ENCODE measurements at places on chromosomes 3 and 15.

DNA sequence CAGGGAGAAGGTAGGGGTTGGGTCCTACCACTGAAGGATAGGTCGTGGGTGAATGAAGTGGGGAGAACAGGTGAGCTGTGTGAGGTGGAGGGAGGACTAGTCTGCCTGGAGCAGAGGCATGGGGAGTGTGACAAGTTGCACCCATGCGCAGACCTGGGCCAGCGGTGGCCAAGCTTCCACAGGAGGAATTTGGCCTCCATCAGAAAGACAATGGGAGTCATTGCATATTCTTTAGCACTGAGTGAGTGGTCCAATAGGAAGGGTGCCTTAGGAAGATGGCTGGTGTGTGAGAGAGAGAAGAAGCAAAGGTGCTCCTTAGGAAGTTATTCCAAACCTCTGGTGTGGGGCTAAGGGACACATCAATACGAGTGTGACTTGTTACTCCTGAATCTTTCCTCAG lies 191.1 kb downstream of the KCNAB1 start:
- no peak for DNase-seq

GRCh38 chr3:81716870-81717509 lies 44.5 kb downstream of the GBE1 start:
- DNase-seq, result no peak

- no peak for DNase-seq
These were observed 20.3 kb upstream of the ADAMTS7 start for GRCh38 chr15:78831229-78832207.

- DNase-seq, result no peak
These were observed 45.7 kb upstream of the RAB6B start for GRCh38 chr3:133941415-133941821.

DNA sequence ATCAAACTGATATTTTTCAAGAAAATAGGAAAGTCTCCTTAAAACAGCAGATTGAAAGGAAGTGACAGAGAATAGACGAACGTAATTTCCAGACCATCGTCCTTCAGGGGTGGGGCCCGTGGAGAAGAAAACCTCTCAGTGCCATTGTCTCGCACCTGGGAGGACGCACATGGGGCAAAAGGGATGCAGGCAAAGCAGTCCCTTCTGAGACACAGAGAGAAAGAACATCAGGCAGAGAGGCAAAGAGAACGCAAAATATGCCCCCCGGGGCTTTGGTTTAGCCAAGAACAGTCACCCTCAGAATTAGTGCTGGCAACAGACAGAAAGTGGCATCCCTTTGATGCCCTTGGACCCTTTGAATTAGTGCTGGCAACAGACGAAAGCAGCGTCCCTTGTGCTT lies 37.0 kb downstream of the MUC20 start:
- no peak for DNase-seq

DNA sequence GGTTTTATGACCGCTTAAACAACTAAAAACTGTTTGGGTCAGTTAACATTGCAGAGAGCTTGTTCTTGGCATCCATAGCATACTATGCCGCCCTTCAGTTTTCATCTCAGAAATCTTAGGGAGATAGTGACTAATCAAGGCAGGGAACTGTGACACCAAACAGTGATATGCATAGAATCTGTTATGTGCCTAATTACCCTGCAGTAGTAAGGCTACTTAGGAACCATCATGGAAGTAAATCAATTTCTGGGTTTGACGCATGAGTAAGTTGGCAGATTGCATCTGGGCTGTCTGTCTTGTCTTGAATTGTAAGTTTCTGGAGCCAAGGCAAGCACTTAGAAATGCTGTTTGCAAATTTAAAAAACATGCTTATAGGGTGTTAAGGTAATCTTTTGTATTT lies 22.5 kb downstream of the KCTD6 start:
- no peak for DNase-seq

DNA sequence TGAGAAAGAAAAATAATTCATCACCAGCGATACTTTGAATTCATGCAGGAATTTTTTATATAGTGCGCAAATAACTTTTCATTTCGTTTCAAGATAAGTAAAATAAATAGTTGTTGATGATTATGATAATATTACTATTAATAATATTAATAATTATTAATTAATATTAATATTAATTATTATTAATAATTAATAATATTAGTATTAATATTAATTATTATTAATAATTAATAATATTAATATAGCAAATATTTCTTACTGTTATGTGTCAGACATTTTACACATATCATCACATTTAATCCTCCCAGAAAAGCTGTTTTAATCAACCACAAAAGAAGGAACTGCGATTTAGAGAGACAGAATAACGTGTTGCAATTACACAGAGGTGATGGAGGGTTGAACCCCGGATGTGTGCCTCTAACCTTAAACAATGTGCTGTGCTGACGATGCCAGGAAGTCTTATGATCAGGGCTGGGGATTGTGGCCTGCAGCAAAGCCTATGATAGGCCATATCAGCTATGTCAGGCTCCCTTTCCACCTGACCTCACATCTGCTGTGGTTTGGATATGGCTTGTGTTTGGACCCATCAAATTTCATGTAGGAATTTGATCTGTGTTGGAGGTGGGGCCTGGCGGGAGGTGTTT lies 263.5 kb upstream of the NR2F2 start:
- DNase-seq, result no peak

GRCh38 chr3:143443851-143444331 lies 324.3 kb downstream of the CHST2 start:
- no peak for DNase-seq

- DNase-seq, result no peak
These were observed 24.7 kb upstream of the TIPARP start for GRCh38 chr3:156649681-156650080.

- DNase-seq, result no peak
These were observed 5.3 kb upstream of the BLOC1S6 start for GRCh38 chr15:45581919-45582318.

DNA sequence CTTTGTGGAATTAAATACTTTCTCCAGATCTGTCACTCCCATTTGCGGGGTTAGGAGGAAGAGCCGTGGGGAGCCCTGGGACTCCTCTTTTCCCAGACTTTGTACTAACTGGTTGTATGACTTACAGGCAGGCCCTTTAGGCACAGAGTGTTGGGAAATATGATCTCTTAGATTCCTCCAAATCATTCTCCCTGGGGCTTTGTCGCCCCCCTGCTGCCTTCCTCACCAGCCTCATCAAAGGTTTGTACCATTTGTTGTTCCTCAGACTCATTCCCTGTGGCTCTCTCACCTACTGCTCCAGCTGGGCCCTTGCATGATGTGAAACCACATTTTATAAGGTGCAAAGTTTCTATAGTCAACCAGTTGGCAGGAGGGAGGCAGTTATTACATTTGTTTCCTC lies 56.4 kb downstream of the CRYGS start:
- no peak for DNase-seq

DNA sequence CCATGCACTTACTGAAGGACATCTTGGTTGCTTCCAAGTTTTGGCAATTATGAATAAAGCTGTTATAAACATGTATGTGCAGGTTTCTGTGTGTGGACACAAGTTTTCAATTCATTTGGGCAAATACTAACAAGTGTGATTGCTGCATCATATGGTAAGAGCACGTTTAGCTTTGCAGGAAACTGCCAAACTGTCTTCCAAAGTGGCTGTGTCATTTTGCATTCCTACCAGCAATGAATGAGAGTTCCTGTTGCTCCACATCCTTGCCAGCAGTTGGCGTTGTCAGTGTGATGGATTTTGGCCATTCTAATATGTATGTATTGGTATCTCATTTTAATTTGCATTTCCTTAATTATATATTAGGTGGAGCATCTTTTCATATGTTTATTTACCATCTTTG lies 280.1 kb downstream of the SV2B start:
- no peak for DNase-seq

GRCh38 chr15:59200560-59200959 lies 6.1 kb upstream of the LDHAL6B start:
- DNase-seq, result no peak

GRCh38 chr3:138114431-138114918 lies 933 bp downstream of the DZIP1L start:
- DNase-seq, result no peak

- DNase-seq, result no peak
These were observed 3.9 kb downstream of the GATA2 start for GRCh38 chr3:128488991-128489673.

DNA sequence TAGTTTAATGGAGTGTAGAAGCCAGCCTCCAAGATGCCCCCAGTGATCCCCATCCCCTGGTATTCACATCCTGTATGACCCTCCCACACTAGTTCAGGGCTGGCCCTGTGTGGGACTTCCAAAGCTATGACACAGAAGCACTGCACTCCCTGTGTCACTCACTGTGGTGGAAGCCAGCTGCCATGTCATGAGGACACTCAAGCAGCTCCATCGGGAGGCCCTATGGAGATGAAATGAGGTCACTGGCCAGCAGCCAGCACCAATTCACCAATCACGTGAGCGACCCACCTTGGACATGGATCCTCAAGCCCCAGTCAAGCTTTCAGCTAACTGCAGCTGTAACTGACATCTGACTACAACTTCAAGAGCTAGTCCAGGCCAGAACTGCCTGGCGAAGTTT lies 3.9 kb upstream of the ACAN start:
- DNase-seq, result no peak

DNA sequence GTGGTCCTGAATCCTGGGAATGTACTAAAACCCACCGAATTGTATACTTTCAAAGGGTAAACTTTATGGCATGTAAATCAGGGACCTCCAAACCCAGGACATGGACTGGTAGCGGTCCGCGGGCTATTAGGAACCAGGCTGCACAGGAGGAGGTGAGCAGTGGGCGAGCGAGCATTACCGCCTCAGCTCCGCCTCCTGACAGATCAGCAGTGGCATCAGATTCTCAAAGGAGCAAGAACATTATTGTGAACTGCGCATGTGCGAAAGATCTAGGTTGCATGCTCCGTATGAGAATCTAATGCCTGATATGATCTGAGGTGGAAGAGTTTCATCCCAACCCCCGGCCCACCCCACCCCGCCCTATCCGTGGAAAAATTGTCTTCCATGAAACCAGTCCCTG lies 22.2 kb downstream of the HEG1 start:
- DNase-seq, result no peak

GRCh38 chr3:158420654-158421396 lies 150.2 kb upstream of the MLF1 start:
- DNase-seq, result no peak

DNA sequence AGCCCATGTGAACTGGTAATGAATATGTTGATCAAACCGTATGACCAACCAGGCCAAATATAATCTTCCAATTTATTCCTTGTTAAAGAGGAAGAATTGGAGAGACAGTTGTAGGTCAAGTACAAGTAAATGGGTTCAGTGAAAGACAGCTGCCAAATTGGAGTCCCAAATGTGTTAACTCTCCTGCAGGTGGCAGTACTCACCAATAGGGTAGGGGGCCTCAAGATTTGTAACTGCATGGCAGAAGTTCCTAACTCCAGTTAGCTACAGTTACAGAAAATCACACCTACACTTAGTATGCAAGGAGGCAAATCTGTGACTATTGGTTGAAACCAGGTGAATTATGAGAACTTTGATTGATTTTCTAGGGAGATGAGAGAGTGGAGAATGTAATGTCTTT lies 278.0 kb downstream of the ZBBX start:
- DNase-seq, result no peak

DNA sequence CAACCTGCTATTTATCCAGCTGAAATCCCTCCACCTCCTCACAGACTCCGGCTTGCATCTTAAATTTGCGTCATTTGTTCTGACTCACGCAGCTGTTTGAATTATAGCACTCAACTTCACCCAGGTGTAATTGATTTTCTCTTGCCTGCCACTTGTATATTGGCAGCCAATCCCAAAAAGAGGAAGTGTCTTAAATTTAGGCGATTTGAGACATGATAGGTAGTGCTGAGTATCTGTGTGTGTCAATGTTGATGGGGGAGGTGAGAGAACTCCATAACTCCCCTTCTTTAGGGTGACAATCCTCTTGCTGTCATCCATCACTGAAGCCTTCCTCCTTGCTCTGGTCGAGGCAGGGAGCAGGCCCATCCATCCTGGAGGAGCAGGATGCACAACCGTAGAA lies 77.2 kb upstream of the TPRG1 start:
- DNase-seq, result no peak

- DNase-seq, result no peak
These were observed 82.5 kb downstream of the DCLK3 start for GRCh38 chr3:36681867-36682266.

- no peak for DNase-seq
These were observed 7.5 kb upstream of the NR1I2 start for GRCh38 chr3:119774444-119774843.

- no peak for DNase-seq
These were observed 21.0 kb upstream of the LRRN1 start for GRCh38 chr3:3778216-3778615.

DNA sequence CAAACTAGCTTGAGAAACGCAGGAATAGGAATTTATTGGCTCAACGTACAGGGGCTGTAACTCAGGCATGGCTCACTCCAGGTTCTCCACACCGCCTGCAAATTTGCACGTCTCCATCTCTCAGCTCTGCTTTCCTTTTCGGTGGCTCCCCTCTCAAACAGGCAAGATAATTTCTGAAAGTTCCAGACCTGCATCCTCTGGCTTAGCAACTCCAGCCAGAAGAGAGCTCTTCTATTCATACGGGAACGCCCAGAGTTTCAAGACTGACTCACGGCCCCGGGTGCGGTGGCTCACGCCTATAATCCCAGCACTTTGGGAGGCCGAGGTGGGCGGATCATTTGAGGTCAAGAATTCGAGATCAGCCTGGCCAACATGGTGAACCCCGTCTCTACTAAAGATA lies 139.7 kb upstream of the BNIP2 start:
- no peak for DNase-seq

DNA sequence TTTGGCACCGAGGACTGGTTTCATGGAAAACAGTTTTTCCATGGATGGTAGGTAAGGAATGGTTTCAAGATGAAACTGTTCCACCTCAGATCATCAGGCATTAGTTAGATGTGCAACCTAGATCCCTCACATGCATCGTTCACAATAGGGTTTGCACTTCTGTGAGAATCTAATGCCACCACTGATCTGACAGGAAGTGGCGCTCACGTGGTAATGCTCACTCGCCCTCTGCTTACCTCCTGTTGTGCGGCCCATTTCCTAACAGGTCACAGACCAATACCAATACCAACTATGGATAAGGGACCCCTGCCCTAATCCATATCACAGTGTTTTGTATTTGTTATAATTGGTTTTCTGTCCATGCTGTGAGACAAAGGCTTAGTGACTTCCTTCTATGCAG lies 58.9 kb downstream of the SLMAP start:
- DNase-seq, result no peak

DNA sequence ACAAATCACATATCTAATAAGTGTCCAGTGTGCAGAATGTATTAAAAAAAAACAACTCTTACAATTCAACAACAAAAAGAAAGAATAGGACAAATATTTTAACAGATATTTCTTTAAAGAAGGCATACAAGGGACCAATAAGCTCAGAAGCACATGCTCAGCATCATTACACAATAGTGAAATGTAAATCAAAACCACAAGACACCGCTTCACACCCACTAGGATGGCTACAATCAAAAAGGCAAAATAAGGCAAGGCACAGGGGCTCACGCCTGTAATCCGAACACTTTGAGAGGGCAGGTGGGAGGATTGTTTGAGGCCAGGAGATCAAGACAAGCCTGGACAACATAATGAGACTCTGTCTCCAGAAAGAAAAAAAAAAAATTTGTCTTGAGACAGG lies 255.6 kb downstream of the MAGI1 start:
- no peak for DNase-seq

- DNase-seq, result no peak
These were observed 205.0 kb downstream of the FEZF2 start for GRCh38 chr3:62168356-62168755.
